ENCODE measurements at places on chromosomes 2 and 18.

- no peak for DNase-seq
These were observed 59.9 kb upstream of the SNTG2 start for GRCh38 chr2:890791-891190.

DNA sequence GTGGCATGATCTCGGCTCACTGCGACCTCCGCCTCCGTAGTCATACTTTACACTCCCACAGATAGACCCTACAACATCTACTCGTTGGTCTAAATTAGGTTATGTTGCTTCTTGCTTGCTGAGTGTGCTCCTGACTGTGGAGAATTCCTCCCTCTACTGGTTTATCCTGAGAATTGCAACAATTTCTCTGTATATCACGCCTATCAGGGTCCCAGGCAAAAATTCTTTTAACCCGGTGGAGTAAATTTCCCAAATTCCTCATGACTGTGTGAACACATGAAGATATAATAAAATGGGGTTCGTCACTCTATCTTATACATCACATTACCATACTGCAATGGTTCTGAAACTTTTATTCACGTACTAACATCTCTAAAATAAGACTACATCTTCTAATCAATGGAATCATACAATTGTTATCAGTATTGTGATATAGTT is 156.7 kb downstream of the EVA1A start:
- peak; percentile 13 for DNase-seq

GRCh38 chr2:206240327-206240726 is 34.1 kb upstream of the ZDBF2 start:
- no peak for DNase-seq

- no peak for DNase-seq
These were observed 31.5 kb downstream of the LBH start for GRCh38 chr2:30262716-30263309.

- no peak for DNase-seq
These were observed 5.7 kb downstream of the ELAC1 start for GRCh38 chr18:50973367-50974126.

All from AG04450 (cell line).